ENCODE measurements at places on chromosomes 2 and 18. TPM values are rescaled to one million over a fixed set of nuclear protein-coding genes. Genes with fewer than 3 reads are reported as not detected.
A peak's percentile ranks its signal among the peaks of the same experiment; 100 is the strongest.

- DNase-seq, result peak; percentile 38
These were observed 247.0 kb downstream of the ICOS start for GRCh38 chr2:204183608-204184007.

- DNase-seq, result no peak
These were observed 116.6 kb downstream of the LAMA3 start for GRCh38 chr18:23805898-23806297.

DNA sequence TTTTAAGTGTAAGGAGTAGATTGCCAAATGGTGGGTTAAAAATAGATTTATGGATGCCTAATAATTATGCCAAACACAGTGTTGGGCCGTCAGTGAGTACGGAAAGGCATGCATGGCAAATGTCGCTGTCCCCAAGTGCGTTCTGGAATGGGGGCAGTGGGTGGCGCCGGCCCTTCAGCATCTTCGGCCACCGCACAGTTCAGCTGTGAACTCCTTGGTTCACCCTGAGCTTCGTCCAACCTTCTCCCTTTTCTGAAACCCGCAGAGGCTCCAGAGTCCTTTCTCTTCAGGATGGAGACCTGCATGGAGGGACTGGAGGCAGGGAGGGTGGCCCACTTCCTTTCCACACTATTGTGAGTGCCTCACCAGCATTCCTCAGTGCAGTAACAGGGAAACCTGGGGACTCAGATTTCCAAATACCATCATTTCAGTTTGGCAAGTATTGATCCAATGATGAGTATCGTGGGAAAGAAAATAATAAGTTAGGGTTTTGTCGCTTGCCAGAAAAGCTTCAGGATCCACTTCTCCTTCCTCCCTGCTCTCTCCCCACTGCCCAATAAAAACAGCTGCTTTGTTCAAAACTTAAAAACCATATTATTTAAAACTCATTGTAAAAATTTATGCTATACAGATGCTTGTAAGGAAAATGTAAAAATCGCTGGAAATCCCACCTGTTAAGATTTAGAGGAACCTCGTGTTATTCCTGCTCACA, 74.6 kb upstream of the TXNDC2 start:
- DNase-seq, result no peak

DNA sequence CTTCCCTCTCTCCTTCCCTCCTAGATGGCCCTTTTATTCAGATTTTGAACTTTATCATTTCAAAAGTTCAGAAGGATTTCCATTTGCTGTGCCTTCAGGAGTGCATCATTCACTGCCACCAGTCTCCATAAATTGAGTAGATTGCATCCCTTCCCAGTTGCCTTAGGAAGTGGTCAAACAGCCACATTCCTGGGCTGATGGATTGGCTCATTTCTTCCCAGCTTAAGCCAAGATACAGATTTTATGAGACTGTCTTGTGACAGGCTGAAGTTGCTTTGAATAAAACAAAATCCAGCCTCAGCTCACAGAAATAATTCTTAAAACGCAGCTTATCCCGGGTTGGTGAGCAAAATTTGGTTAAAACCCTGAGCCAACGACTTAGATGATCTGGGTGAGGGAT, 9.8 kb downstream of the NRP2 start:
- DNase-seq, result no peak

DNA sequence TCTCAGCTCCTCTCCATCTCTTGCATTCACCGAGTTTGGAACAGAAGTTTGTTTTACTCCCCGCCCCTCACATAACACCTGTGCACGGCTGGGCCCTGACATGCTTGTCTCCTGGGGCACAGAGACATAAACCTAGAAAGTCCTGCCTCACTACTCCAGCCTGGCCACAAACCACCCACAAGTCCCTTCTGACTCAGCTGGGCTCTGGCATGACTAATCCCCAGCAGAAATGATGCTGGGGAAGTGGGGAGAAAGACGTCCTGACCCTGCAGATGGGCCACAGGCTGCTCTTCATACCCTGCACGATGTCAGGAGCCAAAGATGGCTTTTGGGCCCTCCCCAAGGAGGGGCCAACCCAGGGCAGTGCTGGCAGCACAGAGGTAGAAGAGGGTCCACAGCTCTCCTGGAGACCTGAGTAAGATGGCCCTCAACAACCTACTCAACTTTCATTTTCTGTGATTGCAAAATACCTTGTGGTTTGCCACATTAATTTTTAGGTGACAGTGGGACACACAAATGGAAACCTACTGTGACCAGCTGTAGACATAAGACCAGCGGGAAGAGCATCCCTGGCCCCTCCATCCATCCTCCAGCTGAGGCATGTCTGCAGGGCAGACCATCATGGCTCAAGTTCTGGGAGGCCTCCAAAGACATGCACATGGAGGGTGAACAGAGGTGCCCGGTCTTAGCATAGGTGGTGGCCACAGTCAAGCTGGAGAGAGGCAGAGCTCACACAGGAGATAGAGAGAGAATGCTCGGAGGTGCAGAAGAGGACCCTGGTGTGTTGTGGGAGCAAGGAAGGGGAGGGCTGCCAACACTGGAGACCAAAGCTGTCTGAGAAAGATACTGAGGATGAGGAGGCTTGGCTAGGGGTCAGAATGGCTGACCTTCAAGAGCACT, 40.0 kb downstream of the DNMT3A start:
- DNase-seq, result no peak

DNA sequence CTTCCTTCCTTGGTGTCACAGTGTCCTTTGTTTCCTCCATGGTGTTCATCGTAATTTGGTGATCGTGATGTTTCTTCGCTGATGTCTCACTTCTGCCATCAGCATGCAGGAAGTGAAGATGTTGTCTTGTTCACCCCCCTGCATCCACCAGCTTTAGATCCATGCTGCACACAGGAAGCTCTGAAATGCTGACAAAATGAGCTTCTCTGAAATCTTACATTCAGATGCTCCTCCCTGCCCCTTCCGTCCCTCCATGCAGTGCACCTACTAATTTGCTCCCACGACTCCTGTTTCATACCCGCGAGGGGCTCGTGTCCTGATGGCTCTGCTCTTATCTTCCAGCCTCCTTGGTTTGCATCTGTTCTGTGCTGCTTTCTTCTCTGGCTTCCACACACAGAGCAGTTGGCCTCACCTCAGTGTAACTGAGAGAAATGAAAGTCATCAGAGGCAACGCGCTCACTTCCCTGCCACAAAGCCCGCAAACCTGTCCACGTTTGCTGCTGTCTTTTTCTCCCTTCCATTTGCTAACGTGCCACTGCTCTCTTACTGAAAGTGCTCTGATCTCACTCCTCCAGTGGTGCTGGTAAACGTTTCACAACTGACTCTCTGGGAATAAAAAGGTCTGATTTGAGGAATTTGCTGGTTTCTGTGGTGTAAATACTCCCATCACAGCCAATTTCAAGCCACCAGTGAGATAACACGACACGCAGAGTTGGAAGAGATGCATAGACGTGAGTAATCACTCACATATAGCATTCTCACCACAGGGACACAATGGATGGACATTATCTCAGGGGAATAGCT, 41.0 kb upstream of the MGAT4A start:
- DNase-seq, result no peak

GRCh38 chr2:190530248-190530900, 4.1 kb downstream of the NEMP2 start:
- DNase-seq, result no peak

DNA sequence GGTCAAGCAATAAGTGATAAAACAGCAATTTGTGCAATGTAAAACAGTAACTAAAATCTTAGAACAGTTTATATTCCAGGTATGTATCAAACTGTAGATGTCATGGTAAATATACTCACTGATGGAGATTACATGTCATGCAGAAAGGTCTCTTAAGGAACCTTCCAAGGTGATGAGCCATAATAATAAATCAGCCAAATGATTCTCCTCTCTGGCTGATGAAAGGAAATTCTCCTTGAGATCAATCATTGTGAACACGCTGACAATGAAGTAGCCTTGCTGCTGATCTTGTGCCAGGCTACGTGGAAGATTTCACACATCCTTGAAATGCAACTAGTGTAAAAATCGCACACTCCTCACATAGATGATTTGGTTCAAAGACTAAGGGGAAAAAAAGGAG, 392.5 kb upstream of the CDH7 start:
- DNase-seq, result no peak

- no peak for DNase-seq
These were observed 32.1 kb upstream of the DOCK10 start for GRCh38 chr2:225074366-225074765.

DNA sequence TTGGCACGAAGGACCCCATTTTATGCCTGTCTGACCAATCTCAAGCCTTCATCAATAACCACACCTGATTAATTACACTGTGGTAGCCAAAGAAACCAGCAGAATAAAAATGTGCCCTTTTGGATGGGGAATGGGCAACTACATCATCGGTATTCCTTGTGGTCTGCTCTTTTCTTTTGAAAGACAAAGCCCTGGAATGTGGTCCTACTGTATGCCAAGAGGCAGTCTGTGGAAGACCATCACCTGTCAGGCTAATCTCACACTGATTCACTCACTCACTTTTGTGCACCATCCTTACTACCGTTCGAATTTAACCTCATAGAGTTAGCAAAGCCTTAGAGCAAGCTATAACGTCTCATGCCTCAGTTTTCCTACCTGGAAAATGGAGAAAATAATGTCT, 275.2 kb upstream of the LRRTM1 start:
- no peak for DNase-seq

Gene FBLN7
- polyA plus RNA-seq, result 8.5 TPM
